ENCODE measurements at places on chromosomes 12 and 14.
A peak's percentile ranks its signal among the peaks of the same experiment; 100 is the strongest.

- H3K27me3 ChIP-seq, result no peaks in the 10 kb centered on the region
- H3K4me1 ChIP-seq, result peaks cover 50% of the 10 kb centered on the region
- H3K36me3 ChIP-seq, result no peaks in the 10 kb centered on the region
- H3K4me3 ChIP-seq, result no peak overlapping the region
- DNase-seq, result peak; percentile 55
Measured at GRCh38 chr12:52183544-52183910, 8.3 kb downstream of the KRT80 start.

DNA sequence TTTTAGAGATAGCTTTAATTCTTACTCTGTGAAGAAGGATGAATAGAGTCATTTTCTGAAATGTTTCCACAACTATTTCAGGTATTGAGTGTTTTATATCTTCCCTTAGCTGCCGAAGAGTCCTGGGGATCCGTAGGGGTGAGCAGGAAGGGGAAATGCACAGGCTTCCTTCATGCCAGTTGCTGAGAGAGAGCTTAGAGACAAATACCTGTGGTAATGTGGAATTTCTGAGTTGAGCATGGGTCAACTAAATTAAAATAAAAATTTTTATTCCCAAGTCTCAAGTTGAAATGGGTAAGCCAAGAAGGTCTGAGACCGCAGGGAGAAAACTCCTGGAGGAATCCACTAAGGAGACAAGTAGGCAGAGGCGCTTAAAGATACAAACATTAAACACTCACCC, 185.7 kb downstream of the DAD1 start:
- H3K4me3 ChIP-seq, result no peak overlapping the region
- H3K36me3 ChIP-seq, result no peaks in the 10 kb centered on the region
- no peaks in the 10 kb centered on the region for H3K4me1 ChIP-seq
- H3K27ac ChIP-seq, result no peak overlapping the region
- DNase-seq, result no peak

DNA sequence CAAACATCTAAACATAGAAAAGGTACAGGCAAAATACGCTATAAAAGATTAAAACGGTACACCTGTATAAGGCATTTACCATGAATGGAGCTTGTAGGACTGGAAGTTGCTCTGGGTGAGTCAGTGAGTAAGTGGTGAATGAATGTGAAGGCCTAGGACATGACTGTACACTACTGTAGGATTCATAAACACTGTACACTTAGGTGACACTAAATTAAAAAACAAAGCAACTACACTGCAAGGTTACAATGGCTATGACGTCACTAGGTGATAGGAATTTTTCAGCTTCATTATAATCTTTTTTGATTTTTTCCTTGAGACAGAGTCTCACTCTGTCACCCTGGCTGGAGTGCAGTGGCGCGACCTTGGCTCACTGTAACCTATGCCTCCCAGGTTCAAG, 269.2 kb downstream of the KSR2 start:
- H3K36me3 ChIP-seq, result no peaks in the 10 kb centered on the region
- H3K4me1 ChIP-seq, result no peaks in the 10 kb centered on the region
- no peak overlapping the region for H3K4me3 ChIP-seq
- no peaks in the 10 kb centered on the region for H3K27me3 ChIP-seq

DNA sequence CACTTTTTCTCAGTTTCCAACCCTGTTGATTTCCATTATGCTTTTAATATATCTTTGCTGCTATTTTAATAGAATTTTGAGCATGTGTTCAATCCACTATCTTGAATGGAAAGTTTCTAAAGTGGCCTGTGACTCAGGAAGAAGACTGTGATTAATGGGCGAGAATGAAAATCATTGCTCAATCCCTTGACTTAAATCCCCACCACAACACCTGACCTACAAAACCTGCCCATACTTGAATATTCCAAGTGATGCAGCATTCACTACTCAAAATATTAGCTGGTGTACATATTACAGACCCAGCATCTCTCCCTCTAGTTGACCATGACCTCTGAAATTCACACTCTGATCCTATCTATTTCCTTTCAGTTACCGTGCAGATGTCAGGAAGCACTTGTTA, 1.3 kb upstream of the OAS3 start:
- no peaks in the 10 kb centered on the region for H3K27me3 ChIP-seq
- DNase-seq, result no peak
- peaks cover 6% of the 10 kb centered on the region for H3K4me1 ChIP-seq

- H3K4me1 ChIP-seq, result no peaks in the 10 kb centered on the region
- no peak for DNase-seq
Measured at GRCh38 chr14:68082698-68083291, 263.2 kb downstream of the RAD51B start.

- H3K27me3 ChIP-seq, result no peaks in the 10 kb centered on the region
- H3K4me1 ChIP-seq, result peaks cover 4% of the 10 kb centered on the region
- DNase-seq, result no peak
- H3K27ac ChIP-seq, result no peak overlapping the region
Measured at GRCh38 chr12:80763874-80764273, 47.2 kb downstream of the MYF5 start.

- no peaks in the 10 kb centered on the region for H3K27me3 ChIP-seq
- no peak for DNase-seq
- peaks cover 6% of the 10 kb centered on the region for H3K36me3 ChIP-seq
- H3K4me3 ChIP-seq, result no peak overlapping the region
- peaks cover 10% of the 10 kb centered on the region for H3K4me1 ChIP-seq
- no peak overlapping the region for H3K27ac ChIP-seq
Measured at GRCh38 chr14:71606064-71606463, 326.2 kb upstream of the RGS6 start.

DNA sequence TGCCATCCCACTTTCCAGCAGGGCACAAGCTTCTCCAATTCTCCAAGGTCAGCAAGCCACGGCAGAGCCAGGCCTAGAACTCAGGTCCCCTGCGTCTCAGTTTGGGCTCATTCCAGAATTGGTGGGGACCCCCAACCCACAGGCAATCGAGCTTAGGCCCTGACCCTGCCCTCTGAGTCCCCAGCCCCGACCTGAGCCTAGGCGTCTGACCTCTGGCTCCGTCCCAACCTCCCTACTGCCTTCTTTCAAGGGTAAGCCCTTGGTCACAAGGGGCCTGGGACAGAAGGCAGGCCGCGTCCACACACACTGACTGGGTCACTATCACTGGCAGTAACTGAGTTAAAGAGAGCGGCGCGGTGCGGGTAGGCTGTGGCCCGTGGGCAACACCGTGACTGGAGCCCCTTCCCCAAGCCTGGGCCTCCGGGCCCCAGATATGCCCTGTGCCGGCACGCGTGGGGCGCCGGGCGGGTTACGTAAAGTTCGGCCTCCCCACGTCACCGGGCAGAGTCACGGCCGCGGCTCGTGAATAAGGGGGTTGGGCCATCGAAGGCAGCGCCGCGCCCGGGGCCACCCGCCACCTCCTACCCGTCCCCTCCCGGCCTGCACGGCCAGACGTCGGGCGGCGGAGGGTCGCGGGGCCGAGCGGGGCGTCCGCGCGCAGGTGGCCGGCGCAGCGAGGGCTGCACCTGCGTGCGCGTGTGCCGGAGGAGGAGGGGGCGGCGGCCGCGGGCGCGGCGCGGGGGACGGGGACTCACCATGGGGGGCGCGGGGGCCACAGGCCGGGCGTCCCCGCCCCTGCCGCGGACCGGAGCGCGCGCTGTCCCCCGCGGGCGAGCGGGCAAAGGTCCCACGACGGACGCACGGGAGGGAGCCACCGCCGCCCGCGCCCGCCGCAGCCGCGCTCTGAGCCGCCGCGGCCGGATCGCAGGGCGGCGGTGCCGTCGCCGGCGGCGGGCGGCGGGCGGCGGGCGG, 516 bp downstream of the ANKRD9 start:
- peak overlapping the region; percentile 79 for H3K4me3 ChIP-seq
- peaks cover 12% of the 10 kb centered on the region for H3K4me1 ChIP-seq

GRCh38 chr14:32043624-32044023, 33.5 kb upstream of the ARHGAP5 start:
- H3K4me3 ChIP-seq, result no peak overlapping the region
- no peak overlapping the region for H3K27ac ChIP-seq
- no peak for DNase-seq
- no peaks in the 10 kb centered on the region for H3K36me3 ChIP-seq
- no peaks in the 10 kb centered on the region for H3K4me1 ChIP-seq
- no peaks in the 10 kb centered on the region for H3K27me3 ChIP-seq

- H3K4me3 ChIP-seq, result no peak within 1 kb of the TSS
- no peaks in the 10 kb centered on the region for H3K36me3 ChIP-seq
- H3K4me1 ChIP-seq, result no peaks in the 10 kb centered on the region
- H3K27me3 ChIP-seq, result peaks cover 40% of the 10 kb centered on the region
- DNase-seq, result no peak
Measured at GRCh38 chr14:71932229-71932981, at the start of gene RGS6. RGS6 (plus strand) TSS chr14:71932429.

Data from osteoblast (primary cell).